ENCODE measurements at places on chromosomes 11 and 22.

DNA sequence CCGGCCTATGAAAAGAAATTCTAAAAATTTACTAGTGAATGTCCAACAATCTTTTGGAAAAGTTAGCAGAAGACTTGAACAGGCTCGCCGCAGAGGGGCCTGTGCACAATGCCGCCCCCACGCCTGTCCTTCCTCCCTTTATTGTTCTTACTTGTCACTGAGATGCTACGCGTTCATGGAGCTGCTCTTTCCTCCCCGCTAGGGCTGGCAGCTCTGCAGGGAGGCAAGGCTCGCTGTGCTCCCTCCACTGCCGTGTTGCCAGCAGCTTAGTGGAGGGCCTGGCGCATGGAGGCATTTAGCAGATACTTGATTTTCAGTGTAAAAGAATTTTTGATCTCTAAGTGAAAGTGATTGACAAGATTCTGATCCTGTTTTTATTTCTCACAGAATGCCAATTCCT, 14.7 kb downstream of the PHRF1 start:
- no peak for DNase-seq

DNA sequence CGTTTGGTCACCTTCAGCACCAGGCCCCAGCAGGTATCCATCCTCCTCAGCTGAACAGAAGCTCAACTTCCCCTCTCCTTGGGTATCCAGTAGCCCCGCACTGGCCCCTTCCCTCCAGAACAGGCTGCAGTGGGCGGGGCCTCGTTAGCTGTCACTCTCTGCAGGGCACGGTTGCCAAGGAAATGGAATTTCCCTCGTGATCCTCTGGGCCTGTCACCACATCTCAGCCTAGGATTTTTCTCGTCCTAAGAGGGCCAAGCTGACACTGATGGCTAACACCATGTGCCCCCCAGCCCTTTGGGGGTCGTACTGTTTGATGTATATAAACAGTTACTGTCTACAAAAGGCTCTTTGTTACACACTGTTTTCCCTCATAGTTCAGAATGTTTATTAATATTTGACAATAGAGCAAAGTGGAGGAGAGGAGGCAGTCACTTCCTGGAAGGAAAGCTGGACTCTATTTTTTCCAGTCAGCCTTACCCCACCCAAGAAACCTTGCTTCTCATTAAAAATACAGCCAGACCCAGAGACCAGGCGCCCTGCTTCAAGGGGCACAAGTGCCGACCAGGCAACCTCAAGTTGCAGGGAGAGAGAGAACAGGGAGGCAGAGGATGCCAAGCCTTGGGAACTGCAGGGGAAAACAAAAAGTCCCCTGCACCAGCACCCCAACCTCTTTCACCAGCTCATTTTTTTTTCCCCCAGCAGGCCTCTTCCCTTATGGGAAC, 44.5 kb downstream of the FEZ1 start:
- DNase-seq, result no peak

GRCh38 chr11:35579557-35580396, 38.5 kb upstream of the FJX1 start:
- peak; percentile 66 for DNase-seq

- no peak for DNase-seq
Measured at GRCh38 chr11:86292912-86293616, 9.0 kb upstream of the HIKESHI start.

DNA sequence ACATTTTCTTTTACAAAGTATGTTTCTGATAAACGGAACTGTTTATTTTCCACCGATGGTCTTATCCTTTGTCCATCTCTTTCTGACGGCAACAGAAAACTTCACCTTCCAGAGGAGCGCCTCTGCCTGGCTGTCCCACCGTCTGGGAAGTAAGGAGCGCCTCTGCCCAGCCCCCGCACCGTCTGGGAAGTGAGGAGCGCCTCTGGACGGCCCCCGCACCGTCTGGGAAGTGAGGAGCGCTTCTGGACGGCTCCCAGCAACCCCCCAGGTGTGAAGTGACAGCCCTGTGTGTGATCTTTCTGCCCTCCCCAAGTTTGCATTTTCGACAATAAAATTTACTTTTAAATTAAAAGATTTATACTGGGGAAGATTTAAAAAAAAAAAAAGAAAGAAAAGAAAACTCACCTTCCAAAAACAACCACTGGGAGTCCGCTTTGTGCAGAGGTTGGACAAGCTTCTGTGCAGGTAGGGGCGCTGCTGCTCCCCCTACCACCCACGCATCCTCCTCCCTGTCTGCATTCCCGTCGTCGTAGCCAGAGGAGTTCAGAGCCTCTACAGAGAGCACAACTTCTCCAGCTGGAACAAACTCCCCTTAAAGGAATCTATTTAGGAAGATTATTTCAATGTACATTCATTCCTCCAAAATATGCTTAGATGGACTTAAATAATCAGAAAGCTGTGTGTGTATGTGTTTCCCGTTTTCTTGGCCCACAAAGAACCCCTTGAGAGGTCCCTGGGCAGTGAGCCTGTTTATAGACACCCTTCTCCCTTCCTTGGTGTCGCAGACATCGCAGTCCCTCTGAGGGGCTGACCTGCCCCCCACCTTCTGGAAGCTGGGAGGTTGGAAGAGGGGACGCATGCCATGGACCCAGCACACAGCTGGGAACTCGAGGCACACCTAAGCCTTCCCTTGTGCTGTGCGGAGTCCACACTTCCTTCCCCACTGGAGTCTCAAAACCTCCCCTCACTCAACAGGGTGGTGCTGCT, 849 bp upstream of the APOBEC3B start:
- DNase-seq, result no peak

- peak; percentile 27 for DNase-seq
Measured at GRCh38 chr22:41094041-41094593, 1.7 kb downstream of the EP300 start.

DNA sequence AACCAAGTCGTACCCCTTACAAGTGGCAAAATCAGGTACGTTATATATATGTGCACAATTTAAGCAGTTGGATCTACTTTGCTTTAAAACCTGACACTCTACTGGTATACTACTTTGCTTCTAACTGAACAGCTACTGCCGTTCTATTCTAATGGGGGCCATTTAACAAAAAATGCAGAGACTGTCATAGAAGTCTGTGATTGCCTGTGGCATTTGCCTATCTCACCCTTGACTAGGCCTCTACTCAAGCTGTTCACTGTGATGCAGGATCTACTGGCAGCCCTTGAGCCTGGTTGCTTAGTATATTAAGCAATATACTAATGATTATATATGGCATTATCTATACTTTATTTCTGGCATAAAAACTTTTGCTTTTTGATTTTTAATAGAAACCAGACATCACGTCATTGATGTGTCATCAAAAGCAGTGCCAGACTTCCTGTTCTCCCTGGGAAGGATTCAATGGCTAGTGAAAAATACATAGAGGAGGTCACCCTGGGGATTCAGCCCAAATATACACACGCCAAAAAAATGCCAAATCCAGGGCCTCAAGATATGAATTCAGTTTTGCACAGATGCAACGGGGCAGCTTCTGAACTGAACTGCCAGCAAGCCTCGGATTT, 40.0 kb upstream of the FIBIN start:
- DNase-seq, result no peak

DNA sequence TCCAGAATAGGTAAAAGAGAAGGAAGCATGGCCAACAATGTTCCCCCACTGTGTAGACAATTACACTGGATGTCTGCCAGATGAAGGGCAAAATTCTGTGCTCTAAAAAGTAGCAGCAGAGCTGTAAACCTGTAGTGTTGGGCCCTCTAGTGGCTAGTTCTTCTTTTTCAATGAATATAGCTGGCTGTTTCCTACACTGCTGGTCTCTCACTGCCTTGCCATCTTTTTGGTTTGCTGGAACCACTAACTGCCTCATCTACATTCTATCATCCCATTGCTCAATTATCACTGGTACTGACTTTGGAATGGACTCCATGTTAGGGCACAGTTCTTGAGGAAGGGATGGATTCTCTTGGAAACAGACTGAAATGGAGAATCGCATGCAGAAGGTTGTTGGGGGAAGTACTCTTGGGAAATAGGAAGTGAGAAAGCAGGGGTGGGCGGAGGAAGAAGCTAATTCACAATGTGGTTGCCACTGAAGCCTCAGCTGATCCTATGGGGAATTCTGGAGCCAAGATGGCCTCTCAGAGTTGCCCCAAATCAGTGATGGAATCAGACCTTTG, 17.9 kb downstream of the KCNE3 start:
- DNase-seq, result peak; percentile 90

DNA sequence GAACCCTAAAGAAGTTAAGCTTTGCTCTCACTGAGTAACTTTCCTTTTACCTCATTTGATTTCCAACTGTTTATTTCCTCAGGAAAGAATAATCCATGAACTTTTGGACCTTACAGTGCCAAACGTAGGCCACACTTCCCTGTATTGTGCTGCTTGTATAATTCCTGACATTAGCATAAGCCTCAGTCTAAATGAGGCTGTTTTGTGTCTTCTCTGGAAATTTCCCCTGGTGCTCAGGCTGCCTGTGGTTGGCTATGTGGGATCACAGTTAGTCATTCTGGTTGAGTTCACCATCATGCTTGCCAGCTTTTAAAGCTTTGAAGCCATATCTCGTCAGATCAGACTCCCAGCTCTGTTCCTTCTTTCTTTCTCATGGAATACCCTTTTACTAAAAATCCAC, 107.0 kb downstream of the FAM76B start:
- no peak for DNase-seq
